ENCODE measurements at places on chromosomes 5 and 9.
A peak's percentile ranks its signal among the peaks of the same experiment; 100 is the strongest.

- no peak for DNase-seq
Measured at GRCh38 chr5:149559706-149560105, 8.5 kb upstream of the CSNK1A1 start.

DNA sequence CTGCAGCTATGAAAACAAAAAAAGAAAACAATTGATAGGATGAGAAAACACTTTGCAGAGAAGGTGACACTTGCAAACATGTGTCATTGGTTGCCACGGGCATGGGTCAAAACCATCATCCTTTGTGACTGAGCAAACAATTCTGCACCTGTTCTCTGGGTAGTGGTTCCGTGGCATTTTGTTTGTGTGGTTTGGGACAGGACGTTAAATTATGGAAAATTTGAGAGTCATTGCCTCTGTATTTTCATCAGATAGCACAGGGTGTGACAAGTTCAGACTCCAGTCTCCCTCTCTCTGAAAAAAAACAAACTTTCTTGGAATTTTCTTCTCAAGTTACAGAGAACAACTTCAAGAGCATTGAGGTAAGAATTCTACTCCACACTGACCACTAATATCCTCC lies 113.4 kb upstream of the HMHB1 start:
- no peak for DNase-seq

GRCh38 chr9:20023210-20023905 lies 234.5 kb upstream of the SLC24A2 start:
- no peak for DNase-seq

- no peak for DNase-seq
Measured at GRCh38 chr9:4289411-4290326, 10.2 kb downstream of the GLIS3 start.

DNA sequence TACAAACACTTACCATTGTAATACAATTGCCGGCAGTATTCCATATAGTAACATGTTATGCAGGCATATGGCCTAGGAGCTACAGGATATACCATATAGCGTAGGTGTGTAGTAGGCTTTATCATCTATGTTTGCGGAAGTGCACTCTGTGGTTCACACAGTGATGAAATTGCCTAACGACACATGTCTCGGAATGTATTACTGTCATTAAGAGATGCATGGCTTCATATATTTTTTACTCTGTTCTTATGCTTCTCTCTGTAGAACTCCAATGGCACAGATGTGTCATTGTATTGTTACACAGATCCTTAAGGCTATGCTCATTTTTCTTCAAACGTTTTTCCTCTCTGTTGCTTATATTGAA lies 19.2 kb upstream of the ANKRD18A start:
- DNase-seq: no peak

- no peak for DNase-seq
Measured at GRCh38 chr9:80797831-80798688, 891.3 kb downstream of the TLE1 start.

DNA sequence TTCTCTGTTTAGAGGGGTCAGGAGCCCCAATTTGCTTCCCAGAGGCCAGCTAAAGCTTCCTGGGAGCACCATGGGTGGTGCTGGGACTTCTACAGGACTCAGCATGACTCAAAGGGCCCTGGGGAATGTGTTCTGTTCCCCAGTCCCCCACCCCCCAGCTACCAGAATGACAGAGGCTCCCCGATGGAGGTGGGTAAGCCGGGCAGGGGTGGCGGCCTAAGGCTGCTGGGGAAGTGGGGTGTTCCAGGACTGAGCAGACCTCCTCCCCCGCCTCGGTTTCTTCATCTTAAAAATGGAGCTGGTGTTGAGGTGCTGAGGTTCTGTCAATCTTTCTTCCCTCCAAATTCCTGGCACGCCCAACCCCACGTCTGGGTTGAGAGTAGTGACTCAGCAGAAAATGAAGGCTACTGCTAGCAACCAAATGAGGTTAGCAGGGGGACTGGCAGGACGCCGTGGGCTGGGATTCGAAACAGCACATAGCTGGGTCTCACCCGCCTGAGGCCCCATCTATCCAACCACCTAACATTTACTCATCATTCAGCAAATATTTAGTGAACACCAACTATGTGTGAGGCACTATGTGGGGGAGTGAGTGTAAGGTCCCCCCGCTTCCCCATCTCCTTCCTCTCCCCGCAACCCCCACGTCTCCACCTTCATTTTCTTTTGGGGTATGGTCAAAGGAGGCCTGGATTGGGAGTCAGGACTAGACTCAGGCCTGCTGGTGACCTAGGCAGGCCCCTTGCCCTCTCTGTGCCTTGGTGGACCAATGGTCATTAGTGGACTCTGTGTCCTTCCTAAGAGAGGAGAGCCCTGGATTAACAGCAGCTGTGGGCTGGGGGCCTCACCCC lies 50.2 kb downstream of the C9orf50 start:
- DNase-seq: no peak

DNA sequence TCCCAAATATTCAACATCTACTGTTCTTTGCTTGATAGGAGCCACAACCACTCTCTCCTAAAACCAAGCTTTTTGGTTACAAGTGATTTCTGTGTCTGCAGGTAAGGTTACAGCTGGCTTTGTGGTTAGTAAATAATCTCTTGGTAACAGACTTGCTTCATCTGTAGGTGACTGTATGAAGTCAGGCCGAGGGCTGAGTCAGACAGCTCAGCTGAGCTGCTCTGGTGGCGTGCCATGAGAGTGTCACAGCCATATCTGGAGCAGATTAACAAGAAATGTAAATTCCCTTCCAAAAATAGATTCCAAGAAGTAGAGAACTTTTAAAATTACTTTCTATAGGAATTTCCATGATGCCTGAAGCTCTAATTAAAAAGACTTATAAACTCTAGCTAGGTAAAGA lies 23.7 kb upstream of the TAS2R1 start:
- DNase-seq: no peak

DNA sequence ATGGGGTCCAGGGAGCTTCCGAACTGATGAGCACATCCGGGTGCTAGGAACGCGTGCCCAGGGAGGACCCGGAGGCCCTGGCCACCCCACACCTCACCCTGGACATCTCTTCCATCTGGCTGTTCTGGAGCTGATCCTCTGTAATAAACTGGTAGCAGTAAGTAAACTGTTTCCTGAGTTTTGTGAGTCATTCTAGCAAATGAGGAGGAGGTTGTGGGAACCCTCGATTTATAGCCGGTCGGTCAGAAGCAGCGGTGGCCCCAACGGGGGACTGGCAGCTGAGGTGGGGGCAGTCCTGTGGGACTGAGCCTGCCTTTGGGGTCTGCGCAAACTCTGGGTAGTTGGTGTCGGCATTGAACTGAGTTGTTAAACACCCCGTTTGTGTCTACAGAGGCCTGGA lies 15.4 kb upstream of the UBAC1 start:
- DNase-seq: no peak

DNA sequence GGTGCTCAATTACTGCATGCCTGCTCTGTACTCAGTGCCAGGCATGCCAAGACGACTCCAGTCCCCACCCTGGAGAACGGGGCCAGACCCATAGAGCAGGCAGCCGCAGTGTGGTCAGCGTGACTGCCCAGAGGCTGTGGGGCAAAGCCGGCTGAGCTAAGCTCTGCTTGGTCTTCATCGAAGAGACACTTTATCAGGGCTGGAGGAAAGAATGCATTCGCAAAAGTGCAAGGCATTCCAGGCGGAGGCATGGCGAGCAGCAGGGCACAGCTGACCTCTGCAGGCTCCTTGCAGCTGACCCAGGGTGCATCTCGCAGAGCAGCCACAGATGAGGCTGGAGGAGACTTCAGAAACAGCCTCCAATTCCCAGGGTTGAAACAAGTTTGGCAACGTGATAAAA lies 13.6 kb downstream of the MED27 start:
- DNase-seq: no peak

DNA sequence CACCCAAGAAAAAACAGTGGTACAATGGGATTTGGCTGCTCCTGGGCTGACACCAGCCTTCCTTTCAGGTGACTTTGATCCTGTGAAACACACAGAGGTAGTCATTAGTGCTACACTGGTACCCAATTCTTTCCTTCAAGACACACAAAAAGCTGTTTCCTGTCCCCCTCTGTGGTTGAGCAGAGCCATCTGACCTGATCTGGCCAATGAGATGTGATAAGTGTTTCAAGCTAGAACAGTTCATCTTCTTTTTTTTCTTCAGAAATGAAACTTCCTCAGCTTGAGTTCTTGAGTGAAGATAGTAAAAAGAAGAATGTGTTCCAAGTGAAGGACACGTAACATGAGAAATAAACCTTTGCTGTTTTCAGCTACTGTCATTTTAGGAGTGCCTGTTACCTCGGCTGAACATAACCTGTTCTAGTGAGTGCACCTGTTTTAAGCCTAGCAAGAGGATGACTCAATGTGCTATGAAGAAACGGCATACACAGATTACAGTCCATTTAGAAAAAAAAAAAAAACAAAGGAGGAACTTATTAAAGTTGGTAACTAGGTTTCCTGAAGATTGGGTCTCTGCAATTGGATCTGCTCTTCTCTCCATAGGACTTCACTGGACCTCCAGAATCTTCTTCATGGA lies 287.8 kb downstream of the GAS1 start:
- DNase-seq: no peak

- DNase-seq: no peak
Measured at GRCh38 chr5:148268566-148268965, at the start of gene SPINK13. TSS of gene SPINK13 (plus strand) at chr5:148268794. CDS start at chr5:148270073, 1,279 bp downstream.

- DNase-seq: no peak
Measured at GRCh38 chr9:96140296-96141127, 161.5 kb downstream of the HSD17B3 start.

DNA sequence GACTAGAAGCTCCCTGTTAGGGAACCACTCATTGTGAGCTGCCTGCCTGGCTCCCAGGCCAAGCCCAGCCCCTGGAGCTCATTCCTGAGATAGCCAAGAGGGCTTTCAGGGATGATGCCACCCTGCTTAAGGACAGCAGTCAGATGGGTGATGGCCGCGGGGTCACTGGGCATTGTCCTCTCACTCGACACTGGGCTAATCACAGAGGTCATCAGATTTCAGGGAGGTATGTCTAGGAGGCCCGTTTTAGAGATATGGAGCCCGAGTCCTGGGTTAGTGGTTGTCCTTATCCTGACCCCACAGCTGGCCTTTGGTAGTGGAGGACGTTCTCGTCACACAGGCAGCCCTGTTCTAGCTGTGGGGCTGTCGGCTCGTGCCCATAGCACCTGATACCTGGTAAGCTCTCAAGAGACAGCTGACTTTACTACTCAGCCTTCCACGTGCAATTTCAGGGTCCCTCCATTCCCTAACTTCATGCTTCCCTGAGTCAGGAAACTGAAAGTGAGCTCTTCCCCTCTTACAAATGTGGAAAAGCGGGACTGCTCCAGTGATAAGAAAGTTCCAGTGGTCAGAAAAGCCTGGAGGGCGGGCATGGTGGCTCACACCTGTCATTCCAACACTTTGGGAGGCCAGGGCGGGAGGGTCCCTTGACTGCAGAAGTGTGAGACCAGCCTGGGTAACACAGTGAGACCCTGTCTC lies 7.1 kb upstream of the PTGES start:
- DNase-seq: no peak

DNA sequence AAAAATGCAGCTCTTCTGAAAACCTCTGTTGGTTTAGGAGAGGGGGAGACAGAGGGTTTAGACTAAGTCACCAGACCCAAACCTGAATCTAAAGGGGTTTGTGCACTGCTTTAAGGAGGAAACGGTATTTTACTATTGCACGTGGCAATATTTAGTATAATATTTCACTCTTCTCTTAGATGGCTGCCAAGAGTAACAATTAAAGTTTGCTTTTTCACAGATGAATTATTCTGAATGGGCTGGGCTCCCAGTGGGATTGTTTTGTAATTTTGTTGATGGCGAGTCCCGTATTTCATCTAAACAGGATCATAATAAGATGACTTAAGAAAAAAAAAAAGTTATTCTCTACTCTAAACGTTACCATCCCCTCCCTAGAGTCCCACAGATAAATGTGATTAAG lies 245.4 kb downstream of the PCSK5 start:
- no peak for DNase-seq

DNA sequence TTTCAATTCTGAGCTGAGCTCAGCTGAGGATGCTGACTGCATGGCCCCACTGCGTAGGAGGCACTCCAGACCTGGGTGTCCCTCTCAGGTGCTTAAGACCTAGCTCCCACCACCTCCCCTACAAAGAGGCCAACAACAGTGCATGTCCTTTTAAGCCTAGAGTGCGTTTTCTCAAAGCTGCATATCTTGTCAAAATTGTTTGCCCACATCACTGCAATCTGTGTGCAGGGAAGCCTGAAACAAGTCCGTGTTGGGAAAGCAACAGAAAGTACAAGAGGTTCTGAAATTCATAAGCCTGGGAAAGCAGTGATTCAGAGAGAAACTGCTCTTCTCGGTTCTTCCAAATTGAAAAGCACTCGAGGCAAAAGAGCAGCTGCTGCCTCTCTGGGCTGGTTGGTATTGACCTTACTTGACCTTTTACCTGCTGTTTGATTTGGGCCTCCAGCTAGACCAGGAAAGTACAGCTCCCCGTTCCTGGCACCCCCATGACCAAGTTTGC lies 238.4 kb downstream of the NR2F1-AS1 start:
- DNase-seq: no peak

DNA sequence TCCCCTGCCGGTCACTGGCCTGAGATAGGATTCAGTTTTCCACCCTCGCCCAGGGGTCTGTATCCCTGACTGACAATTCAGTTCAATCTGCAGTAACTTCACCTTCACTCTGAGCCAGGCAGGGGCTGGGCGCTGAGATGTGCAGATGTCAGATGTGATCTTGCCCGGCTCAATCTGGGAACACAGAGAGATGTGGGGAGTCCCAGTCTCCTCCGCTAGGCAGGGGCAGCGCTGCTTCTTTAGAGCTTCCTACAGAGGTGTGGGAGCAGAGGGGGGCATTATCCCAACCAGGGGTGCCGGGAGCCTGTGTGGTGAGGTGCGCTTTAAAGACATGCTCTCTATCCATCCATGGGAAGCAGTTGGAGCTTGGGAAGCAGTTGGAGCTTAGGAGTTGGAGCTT lies 14.6 kb downstream of the TMOD1 start:
- DNase-seq: no peak

- peak; percentile 60 for DNase-seq
Measured at GRCh38 chr9:99823681-99824377, 2.1 kb downstream of the NR4A3 start.

DNA sequence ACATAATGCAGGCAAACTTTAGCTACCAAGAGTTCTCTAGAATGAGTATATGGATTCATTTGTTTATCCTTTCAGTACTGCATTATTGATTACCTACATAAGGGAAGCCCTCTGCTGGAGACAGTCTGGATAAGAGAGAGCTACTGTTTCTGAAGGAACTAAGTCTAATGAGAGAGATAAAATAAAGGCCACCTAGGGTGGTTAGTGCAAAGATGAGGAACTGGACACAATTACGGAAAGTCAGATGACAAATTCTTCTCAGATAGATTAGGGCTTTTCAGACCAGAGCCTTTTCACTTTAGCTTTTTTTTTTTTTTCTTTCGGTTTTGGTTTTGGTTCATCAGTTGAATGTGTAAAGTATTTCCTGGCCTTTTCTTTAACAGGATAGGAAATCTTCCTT lies 31.3 kb downstream of the ISOC1 start:
- DNase-seq: peak; percentile 10
